ENCODE measurements at places on chromosomes 2 and 18.

- no peak for DNase-seq
Measured at GRCh38 chr2:83340424-83340823, 1118.7 kb downstream of the SUCLG1 start.

GRCh38 chr2:182907081-182907830 is 40.8 kb upstream of the FRZB start:
- DNase-seq, result no peak

DNA sequence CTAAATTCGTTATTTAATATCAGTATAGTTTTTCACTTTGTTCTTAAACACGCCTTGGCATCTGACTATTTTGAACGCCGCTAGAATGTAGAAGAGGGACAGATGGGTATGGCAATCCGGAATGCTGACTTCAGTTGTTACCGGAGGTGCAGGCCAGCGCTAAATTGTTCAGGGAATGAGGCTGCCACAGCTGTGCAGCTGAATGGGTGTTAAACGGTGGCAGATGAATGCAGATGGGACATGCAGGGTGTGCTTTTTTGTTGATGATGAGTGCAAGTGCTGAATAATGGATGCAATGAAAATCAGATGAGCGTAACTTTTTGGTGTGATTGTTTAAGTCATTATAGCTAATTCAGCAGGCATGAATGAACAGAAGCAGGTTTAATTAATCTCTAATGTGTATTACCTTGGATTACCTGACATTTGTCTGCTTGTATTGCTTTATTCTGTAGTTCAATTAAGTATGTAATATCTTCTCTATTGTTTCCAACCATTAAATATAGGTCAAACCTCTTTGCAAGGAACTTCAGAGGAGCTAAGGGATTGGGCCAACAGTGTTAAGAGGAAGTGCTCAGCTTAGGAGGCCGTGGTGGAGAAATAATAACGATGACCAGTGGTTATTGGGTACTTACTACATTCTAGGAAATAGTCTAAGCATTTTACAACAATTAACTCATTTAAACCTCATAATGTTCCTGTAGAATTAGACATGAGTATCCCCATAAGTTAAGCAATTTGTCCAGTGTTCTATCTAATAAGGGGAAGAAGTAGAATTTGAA is 11.9 kb upstream of the CREG2 start:
- no peak for DNase-seq

GRCh38 chr2:222842491-222843174 is 18.2 kb upstream of the ACSL3 start:
- no peak for DNase-seq

DNA sequence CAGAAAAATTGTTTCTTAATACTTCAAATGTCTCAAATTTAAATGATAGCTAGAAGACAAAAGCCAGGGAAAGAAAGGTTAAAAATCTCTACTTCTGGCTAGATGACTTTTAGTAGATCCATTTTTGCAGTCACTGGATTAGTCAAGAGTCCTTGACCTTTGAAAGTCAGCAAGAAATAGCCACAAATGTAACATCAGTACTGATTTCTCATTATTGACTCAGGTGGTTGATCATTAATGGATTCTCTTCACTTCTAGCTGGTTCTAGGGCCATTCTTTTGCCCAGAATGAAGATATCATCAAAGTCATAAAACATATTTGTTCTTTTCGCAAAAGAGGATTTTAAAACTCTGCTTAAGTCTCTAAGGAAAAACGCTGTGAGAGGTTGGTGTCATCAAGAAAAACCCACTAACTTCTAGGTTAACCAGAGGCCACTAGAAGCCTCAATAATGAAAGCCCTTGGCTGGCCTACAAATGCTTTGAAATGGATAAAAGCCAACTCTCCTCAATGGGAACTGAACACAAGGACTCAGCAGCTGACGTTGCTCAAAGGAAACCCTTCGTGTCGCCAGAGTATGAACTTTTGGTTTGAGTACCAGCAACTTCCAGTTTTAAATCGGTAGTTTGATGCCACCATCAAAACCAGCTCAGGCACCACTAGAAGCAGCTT is 66.3 kb downstream of the IRS1 start:
- DNase-seq, result no peak

GRCh38 chr18:39770399-39770798 is 2184.6 kb upstream of the PIK3C3 start:
- no peak for DNase-seq

DNA sequence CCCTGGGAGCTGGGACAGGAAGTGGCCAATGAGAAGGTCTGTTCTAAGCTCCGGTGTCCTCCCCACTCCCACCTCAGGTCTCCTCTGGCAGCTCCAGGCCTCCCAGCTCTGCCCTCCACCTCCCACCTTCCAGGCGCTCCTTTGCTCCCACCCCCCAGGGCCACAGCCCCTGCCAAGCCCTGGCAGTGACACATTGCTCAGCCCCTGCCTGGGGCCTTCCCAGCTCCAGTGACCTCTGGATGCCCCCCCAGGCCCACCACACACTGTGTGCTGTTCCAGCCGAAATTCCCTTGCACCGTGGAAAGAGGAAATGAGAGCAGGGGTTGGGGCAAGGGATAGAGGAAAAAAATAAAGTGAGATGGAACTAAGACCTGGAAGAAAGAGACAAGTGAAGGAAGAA is 289.6 kb downstream of the CYP26B1 start:
- DNase-seq, result peak; percentile 70

DNA sequence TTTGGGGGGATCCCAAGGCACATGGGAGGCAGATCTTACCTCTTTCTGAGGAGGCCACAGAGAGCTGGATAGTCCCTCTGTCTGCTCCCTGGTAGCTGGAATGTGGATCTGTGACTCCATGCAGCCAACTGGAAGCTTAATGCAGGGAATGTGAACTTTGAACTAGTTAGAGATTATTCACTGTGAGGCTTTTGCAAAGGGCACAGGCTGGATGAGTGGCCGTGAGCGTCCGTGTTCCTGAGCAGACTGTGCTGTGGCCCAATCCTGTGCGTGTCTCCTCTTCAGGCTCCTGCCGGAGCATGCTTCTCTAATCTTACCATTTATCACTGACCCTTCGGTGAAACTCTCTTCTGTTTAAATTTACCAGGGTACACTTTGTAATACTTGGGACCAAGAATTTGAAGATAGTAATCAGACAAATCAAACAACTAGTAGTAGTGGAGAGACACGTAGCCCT is 187.6 kb downstream of the PTPRM start:
- DNase-seq, result no peak

DNA sequence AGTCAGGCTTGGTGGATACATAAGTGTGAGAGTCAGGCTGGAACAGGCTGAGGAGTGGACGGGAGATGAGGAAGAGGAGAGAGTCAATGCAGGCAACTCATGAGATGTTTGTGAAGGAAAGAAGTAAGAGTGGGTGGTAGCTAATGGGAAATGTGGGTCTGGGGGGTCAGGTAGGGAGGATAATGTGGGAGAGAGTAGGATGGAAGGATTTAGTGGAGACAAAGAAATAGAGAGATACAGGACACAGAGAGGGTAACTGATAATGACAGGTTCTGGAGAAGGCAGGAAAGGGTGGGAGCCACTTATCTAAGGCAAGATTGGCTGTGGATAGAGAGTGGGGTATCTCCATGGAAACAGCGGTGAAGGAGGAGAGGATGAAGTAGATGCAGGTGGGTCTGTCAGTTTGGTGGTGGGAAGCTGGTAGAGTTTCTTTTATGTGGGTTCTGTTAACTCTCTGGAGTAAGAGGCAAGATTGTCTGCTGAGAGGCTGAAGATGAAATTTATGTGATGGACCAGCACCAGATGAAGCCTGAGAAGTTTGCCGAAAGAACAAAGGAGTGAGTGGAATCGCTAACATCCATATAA is 190.6 kb upstream of the SPRED2 start:
- no peak for DNase-seq

- no peak for DNase-seq
Measured at GRCh38 chr2:65031341-65032018, 24.7 kb upstream of the CEP68 start.

GRCh38 chr18:36264283-36264682 is 33.2 kb upstream of the FHOD3 start:
- no peak for DNase-seq

GRCh38 chr2:214587442-214587841 is 176.6 kb downstream of the VWC2L start:
- no peak for DNase-seq

DNA sequence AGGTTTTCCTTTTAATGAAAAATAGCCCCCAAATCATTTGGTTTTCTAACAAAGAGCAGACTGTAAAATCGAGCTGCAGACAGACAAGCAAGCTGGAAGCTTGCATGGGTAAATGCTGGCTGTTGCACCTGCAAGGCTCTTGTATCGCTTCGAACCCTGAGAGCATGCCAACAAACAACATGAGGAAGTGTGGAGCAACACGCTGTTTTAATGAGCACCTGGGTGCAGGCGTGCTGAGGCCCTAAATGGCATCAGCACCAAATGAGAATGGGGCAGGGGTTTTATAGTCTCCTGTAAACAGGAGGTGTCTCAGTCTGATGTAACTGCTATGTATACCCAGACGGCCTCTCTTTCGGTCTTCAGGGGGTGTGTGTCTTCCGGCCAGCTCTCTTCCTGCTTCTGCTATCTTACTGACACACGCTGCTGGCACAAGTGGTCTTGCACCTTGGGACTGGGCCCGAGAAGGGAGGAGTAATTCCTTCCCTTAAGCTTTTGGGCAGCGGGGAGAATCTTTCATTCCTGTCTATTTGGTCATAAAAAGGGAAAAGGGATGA is 31.9 kb upstream of the CDH2 start:
- no peak for DNase-seq

DNA sequence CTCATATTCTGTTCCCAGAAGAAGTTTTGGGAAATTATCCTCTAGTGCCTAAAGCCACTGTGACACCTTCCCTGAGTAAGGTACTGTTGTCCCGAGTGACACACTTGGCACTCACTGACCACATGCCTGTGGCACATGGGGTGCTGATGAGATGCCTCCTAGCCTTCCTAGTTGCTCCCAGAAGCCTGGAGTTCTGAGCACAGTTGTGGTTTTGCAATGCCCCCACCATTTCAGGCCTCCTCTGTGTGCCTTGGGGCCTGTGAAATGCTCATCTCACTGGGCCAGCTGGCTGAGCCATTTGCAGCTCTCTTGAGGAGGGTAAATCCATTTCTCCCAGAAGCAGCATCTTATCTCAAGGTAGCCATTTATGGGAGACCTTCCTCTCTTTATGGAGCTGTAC is 91.8 kb downstream of the DGKD start:
- DNase-seq, result no peak

DNA sequence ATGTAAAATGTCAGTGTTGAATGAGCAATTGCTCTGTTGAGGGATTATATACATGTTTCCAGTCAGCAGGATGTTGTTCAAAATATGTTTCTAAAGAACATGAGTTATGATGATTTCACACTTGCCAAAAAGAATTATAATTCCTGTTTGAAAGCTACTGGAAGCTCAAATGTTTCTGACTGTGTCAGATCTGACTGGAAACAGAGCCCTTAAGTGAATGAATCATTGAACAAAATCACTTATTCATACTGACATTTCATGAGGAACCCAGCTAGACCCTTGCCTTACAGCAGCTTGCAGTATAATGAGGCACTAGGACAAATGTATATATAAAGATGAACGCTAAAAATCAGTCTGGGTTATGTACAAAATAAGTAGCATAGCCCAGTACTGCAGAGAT is 35.4 kb upstream of the ITGAV start:
- no peak for DNase-seq

- DNase-seq, result no peak
Measured at GRCh38 chr2:74109551-74109950, 38.2 kb downstream of the BOLA3 start.

DNA sequence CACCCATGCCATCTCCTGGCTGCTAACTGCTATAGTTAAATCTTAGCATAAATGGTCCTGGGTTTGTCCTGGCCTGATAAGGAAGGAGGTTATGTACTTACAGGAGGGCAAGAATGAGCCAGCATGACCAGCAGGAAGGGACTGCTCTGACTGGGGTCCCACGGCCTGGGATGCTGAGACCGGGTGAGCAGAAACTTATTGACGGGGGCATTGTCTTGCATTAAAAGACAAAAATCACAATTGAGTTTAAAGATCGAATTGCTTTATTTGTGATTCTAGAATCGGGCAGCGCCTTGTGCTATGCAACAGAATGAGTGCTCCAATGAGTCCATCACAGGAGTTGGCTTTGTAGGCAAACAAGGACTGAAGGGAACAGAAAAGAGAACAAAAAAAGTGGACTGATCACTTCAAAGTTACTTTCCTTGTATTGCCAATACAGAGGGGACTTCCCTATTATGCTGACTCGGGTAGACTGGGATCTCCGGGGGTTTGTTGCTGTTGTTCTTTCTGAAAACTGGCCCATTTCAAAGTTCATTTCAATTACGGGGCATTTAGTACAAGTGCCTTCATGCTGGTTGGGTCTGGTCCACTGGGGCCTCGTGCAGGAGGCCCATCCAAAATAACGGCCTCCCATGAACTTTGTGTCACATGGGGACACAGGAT is 87.1 kb upstream of the SLC66A3 start:
- DNase-seq, result no peak

GRCh38 chr2:128591022-128591860 is 272.6 kb upstream of the HS6ST1 start:
- DNase-seq, result peak; percentile 40

DNA sequence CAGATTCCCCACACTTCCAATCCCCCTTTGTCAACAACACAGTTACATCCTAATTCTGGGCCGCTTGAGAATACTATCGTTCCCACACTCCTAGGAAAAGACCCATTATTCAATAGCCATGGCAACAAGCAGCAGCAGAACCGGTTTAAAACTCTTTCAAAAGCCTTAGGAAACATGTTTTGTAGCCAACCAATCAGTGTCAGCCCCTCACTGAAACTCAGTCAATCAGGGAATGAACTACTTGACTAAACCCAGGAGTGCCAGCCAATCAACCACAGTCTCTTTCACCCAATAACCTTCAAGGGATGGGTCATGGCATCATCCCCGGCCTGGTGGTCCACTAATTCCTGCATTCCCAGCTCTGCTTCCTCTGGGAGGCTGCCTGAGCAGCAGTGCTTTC is 204.8 kb upstream of the HS6ST1 start:
- no peak for DNase-seq

DNA sequence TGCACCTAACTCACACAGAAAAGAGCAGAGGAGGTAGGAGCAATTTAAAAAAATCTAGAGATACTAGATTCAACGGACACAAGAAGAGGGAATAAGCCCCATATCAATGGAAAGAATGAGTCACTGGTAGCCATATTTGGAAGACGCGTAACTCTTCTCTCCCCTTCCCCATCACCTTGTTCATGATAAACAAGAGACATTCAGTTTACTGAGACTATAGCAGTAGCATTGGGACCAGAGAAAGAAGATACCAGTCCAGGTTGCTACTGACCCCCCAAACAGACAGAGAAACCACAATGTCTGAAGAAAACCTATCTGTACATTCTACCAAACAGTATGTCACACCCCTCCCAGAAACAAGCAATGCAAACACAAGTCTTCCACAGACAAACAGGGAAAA is 81.1 kb downstream of the SLC66A3 start:
- no peak for DNase-seq

GRCh38 chr2:38806015-38806732 is 28.2 kb downstream of the GEMIN6 start:
- no peak for DNase-seq

All from left forelimb (tissue), 1 donor.